RPMI7951 (cell line): ENCODE measurements at places on chromosomes 13 and 19. TPM values are rescaled to one million over a fixed set of nuclear protein-coding genes. Genes with fewer than 3 reads are reported as not detected.

DNA sequence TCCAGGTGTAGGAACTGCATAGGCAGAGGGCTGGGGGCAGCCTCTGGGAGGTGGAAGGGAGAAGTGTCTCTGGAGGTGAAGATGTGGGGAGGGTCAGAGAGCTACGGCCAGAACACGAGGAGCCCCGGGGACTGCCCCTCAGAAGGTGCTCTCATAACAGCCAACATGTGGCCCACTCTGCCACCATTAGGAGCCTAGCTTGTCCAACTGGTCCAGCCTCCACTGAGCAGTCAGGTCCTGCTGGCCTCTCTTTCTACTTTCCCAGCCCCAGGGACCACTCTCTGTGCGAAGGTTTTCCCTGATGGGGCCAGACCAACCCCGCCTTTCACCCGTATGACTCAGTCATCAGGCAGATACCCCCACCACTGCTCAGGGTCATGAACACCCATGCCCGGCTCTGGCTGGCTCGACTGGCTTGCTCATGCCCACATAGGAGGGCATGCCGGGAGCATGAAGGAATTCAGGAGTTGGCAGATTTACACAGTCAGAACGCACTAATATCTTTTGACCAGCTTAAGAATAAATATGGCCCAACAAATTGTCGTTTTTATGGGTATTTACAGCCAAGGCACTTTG lies 37.5 kb upstream of the C19orf12 start:
- DNase-seq, result no peak

MPND gene
- total RNA-seq, result 4.0 and 4.8 TPM in 2 replicates

KLK2 gene
- not detected in 2 replicates for total RNA-seq

PDE4C gene
- total RNA-seq, result 0.10 and 0.60 TPM in 2 replicates

ZNF724 gene
- 14.6 and 15.0 TPM in 2 replicates for total RNA-seq

- DNase-seq, result no peak
These were observed 6.5 kb upstream of the ZNF528 start for GRCh38 chr19:52391135-52391534.
